ENCODE measurements at places on chromosomes 2 and 18.

DNA sequence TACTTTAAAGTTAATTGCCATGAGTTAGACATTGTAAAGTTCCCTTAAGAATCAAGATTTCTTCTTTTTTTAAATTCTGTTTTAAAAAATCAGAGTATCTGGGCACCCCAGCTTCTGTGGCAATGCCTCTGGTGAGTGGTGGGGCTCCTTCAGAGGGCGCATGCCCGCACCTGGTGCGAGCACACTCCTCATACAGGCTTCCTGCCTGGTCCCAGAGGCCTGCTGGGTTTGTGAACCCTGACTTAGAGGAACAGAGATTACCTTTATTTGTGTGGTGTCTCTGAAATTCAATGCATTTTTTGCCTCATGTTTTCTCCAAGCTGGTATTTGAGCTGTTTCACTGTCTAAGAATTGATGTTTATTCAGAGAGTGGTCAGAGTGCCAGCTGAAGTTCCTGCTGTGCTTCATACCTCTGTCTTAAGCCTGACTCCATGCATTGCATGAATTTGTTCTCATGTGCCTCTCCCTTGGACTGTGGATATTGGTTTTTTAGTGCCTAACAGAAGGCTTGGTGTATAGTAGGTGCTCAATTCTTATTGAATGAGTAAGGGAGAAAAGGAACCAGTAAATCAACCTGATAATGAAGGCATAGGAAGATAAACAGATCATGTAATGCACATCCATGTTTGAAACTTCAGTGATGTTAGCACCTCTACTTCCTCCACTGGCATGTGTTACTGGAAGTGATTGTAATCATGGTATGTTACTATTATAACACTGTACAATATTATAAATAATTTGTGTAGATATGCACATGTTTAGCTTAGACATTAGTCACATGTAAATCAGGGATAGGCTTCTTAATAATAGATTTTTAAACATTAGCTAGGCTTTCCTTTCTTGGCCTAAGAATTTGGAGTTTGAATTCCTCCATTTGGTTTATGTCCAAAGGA is 29.0 kb downstream of the PHLPP1 start:
- DNase-seq = no peak

DNA sequence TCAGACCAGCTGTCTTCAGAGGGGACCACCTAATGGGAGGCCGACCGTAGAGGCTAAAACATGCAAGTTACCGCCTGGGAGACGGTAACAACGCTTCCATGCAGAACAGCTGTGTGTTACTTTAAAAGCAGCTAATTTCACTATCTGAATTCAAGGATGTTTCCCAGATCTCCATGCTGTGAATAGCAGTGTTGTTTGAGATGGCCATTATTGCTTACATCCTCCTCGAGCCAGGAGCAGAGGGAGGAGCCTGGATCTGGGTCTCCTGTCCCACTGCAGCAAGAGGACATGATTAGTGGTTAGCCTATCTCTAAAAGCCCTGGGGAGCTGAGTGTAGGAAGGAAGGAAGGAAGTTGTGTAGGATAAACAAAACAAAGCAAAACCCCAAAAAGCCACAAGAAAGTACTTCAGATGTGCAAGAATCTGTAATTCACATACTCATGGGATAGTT is 50.9 kb downstream of the ACTR2 start:
- peak; percentile 26 for DNase-seq

- DNase-seq = no peak
Observed at GRCh38 chr2:233853353-233853752, 982 bp downstream of the HJURP start.

DNA sequence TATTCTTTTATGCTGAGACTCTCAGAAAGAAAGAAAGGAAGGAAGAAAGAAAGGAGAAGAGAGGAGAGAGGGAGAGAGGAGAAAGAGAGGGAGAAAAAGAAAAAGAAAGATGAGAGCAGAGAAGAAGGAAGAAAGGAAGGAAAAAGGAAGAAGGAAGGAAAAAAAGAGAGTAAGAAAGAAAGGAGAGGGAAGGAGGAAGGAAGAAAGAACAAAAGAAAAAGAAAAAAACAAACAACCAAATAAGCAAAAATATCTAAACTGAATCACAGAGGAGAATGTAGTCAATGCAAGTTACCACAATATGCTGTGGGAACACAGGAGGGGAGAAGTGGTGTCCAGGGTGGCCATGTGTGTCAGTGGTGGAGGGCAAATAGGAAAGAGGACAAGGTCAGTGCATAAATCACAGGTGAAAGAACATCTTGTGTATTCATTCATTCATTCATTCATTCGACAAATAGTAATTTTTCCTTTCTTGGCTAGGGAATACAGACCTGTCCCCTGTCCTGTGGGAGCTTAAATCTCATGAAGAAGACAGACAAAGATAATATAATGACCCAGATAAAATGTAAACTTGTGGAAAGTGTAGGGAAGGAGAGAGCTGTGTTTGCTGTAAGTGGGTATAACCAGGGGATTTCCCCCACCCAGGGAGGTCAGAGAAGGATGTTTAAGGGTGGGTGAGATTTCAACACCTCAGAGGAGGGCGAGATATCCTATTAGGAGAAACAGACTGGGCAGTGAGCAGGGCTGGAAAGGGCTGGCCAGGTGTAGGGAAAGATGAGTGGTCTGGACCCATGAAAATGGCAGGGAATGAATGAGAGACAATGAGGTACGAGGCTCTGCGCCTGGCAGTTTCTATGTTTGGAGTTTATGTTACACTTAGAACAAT is 50.7 kb downstream of the IL1R2 start:
- DNase-seq = no peak

DNA sequence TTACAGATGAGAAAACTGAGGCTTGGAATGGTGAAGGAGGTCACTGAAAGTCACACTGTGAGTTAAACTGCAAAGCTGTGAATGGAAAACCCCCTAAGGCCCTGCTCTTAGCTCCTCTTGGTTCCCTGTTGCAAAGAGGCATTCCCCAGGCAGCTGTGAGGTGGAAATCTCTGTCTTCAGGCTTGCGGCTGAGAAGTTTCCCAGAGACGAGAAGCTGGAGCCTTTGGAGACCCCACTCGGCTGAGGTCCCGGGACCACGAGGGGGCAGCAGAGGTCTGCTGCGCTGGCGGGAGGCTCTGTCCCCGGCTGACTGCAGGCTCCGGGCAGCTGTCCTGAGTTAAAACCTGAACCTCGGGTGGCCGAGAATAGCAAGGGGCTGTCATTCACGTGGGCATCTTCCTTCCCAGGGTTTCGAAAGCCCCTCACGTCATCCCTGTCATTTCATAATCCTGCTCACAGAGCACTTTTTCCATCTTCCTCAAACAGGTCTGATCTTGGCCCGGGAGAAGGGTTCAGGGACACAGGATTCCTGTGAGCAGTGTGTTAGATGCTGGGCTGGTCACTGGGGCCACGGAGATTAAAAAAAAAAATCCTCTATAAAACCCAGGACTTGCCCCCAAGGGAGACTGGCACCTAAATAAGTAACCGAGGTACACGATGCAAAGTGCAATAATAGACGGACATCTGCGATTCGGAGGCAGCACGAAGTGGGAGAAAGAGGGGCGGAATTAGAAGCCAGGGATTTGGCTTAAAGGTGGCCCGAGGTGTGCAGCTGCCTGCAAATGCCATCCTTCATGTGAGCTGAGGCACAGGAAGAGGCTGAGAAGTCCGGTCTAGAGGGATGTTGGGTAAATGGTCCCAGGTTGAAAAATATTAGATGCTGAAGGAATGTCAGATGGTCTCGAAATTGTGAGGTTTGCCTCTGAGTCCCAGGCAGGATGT is 24.6 kb upstream of the ATOH8 start:
- DNase-seq = peak; percentile 95

- no peak for DNase-seq
Observed at GRCh38 chr2:180328795-180329422, 321.8 kb upstream of the CWC22 start.

GRCh38 chr2:233460726-233461441 is 105.7 kb downstream of the USP40 start:
- DNase-seq = no peak

DNA sequence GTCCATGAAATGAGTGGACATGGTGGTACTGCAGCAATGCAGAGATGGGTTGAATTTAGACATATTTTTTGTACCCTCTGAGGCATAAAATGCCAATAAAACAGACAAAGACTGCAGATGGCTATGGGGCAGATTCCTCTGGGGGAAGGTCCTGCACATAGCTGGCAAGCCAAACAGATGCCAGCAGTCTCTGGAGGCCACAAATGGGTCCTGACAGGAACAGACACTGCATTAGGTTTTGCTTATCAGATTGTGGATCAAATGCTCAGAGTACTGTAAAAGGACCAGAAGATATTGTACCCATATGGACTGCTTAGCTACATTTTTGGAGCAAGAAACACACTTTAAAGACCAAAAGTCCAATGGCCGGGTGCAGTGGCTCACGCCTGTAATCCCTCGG is 40.9 kb upstream of the ORC2 start:
- no peak for DNase-seq

- DNase-seq = no peak
Observed at GRCh38 chr18:57789090-57789489, 14.0 kb downstream of the ATP8B1 start.

DNA sequence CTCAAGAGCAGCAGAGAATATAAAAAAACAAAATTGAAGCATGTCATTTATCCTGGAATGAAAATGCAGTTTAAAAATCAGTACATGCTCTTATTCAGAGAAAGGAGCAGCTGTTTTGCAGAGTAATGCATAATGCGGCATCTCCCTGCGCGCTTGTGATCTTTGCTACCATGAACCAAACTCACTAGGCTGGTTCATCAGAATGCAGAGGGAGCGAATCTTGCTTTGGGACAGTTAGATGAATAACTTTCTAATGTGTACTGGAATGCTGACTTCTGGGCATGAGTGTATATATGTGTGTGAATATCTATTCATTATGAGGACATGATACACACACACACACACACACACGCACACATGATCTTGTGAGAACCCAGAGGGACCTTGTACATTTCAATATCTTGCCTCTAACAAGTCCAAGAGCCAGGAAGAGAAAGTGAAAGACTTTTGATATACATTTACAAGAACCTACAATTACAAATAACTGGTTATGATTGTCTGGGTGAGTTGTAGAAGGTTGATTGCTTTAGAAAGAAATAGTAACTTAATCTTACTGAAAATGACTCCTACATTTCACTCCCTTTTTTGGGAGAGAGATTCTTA is 54.1 kb upstream of the THOC1 start:
- no peak for DNase-seq

DNA sequence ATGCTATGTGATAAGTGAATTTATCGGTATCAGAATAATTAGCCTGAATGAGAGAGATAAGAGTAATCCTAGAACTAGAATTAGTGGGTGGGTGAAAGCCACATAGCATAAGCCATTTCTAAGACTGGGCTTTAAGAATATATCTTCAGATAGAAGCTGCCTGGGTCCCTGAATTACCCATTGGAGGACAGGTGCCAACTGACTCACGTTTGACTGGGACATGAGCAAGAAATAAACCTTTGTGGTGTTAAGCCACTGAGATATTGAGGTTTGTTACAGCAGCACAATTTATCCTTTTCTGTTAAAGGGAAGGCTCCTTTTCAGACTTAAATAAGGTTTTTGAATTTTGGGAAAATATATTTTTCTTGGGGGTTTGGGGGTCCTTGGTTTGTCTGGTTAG is 95.9 kb downstream of the POLE4 start:
- DNase-seq = no peak

DNA sequence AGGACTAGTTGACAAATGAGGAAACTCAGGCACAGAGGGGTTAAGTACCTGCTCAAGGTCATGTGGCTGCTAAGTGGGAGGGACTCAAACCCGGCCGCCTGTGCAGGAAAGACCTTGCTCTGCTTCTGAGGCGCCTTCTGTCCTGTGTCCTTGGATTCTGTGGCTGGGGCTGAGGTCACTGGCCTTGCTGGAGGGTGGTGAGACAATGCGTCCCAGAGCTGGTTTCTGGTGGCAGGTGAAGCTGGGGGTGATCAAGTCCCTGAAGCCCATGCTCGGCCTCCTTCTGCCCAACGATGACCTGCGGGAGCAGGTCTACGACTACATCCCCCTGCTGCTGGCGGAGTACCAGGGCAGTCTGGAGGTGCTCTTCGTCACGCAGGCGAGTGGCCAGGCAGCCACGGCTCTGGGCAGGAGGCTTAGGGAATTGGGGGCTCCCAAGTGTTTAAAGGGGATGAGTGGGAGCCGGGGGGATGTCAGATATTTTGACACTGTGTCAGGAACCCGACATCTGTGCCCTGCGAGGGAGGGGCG is 16.1 kb downstream of the MROH2A start:
- DNase-seq = no peak

GRCh38 chr18:9094307-9095226 is 7.9 kb upstream of the NDUFV2 start:
- DNase-seq = no peak
